ENCODE measurements at places on chromosomes 12 and 14. TPM values are rescaled to one million over a fixed set of nuclear protein-coding genes. Genes with fewer than 3 reads are reported as not detected.

Gene GYS2
- total RNA-seq: 0.07 TPM

DNA sequence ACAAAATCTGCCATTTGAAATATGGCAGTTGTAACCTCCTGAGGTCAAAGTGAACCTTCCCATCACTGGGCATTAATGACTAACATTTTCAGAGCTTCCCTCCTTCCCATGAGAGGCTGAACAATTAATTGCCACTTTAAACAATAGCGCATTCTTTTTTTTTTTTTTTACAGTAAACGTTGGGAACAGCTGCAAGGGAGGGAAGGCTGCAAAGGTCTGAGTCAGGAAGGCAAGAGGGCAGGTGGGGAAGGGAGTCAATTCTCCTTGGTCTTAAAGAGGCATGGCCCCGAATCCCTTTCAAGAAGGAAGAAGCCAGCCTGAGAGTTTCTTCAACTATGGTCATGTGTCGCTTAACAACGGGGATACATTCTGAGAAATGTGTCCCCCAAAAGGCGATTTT is 41.0 kb upstream of the PLEKHG3 start:
- H3K36me3 ChIP-seq: no peaks in the 10 kb centered on the region
- H3K27ac ChIP-seq: no peak overlapping the region
- DNase-seq: no peak
- H3K4me3 ChIP-seq: no peak overlapping the region
- peaks cover 20% of the 10 kb centered on the region for H3K27me3 ChIP-seq

Gene BAZ1A
- 85.7 TPM for total RNA-seq

DNA sequence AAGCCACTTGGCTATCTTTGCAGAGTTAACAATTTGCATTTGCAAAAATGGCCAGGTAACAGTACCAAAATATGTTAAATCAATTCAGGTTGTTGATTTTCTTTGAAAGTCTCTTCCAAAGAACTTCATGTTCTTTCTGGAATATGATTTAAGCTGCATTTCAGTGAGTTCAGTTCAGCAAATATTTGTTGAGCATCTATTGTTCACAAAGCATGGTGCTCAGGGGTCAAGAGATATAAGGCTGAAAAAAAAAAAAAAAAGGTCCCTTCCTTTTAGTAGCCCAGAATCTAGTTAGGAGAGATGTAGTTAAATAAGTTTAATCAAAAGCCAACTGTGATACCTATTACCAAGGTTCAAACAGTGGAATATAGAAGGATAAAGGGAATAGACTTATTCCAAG is 317.1 kb downstream of the ZFP36L1 start:
- no peaks in the 10 kb centered on the region for H3K36me3 ChIP-seq
- H3K27me3 ChIP-seq: no peaks in the 10 kb centered on the region

- H3K4me1 ChIP-seq: peaks cover 8% of the 10 kb centered on the region
- no peak overlapping the region for H3K27ac ChIP-seq
- H3K36me3 ChIP-seq: no peaks in the 10 kb centered on the region
- no peak for DNase-seq
Measured at GRCh38 chr14:85528080-85528896, 1.7 kb upstream of the FLRT2 start.
